Esophagus squamous epithelium (tissue), 5 donors: ENCODE measurements at places on chromosomes 13 and 19. TPM values are rescaled to one million over a fixed set of nuclear protein-coding genes. Genes with fewer than 3 reads are reported as not detected.

The ZNF677 gene
- 18.1 TPM for total RNA-seq

The ZNF578 gene
- 1.5 TPM for total RNA-seq

The CTXN1 gene
- 0.35 TPM for total RNA-seq

The VN1R4 gene
- not detected for total RNA-seq

The CNFN gene
- total RNA-seq: 1,219 TPM

The PNMA8A gene
- not detected for total RNA-seq

The PRDX2 gene
- 211 TPM for total RNA-seq

The KIR2DL3 gene
- not detected for total RNA-seq

The OBI1 gene
- 9.3 TPM for total RNA-seq

The CGB3 gene
- not detected for total RNA-seq

The ZNF497 gene
- total RNA-seq: 1.5 TPM

The LGALS14 gene
- total RNA-seq: not detected

The CYP2A7 gene
- not detected for total RNA-seq

The NLRP11 gene
- total RNA-seq: not detected

The PEPD gene
- 61.4 TPM for total RNA-seq

The ZNF416 gene
- 3.3 TPM for total RNA-seq

The CD177 gene
- total RNA-seq: 6.1 TPM

The DPF1 gene
- 0.44 TPM for total RNA-seq

The SKA3 gene
- 10.6 TPM for total RNA-seq

The PEAK3 gene
- total RNA-seq: 0.32 TPM
